NK-92 treated with Interleukin-12 subunit alpha and Interleukin-12 subunit beta, amount 100 ng/mL, for 24 hours (cell line): ENCODE measurements at places on chromosomes 2 and 18.
A peak's percentile ranks its signal among the peaks of the same experiment; 100 is the strongest.

GRCh38 chr2:72011370-72011689 is 136.3 kb downstream of the CYP26B1 start:
- no peak for DNase-seq

DNA sequence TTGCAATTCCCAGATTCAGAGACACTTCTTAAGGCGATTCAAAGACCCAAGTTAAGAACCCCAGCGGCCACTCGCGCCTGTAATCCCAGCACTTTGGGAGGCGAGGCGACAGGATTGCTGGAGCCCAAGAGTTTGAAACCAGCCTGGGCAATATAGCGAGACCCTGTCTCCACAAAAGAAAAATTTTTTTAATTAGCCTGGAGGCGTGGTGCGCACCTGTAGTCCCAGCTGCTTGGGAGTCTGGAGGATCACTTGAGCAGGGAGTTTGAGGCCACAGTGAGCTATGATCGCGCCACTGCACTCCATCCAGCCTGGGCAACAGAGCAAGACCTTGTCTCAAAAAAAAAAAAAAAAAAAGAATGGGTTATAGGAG is 585 bp upstream of the ANAPC1 start:
- DNase-seq, result peak; percentile 34

- DNase-seq, result no peak
Observed at GRCh38 chr2:21710496-21710895, 586.7 kb downstream of the TDRD15 start.

DNA sequence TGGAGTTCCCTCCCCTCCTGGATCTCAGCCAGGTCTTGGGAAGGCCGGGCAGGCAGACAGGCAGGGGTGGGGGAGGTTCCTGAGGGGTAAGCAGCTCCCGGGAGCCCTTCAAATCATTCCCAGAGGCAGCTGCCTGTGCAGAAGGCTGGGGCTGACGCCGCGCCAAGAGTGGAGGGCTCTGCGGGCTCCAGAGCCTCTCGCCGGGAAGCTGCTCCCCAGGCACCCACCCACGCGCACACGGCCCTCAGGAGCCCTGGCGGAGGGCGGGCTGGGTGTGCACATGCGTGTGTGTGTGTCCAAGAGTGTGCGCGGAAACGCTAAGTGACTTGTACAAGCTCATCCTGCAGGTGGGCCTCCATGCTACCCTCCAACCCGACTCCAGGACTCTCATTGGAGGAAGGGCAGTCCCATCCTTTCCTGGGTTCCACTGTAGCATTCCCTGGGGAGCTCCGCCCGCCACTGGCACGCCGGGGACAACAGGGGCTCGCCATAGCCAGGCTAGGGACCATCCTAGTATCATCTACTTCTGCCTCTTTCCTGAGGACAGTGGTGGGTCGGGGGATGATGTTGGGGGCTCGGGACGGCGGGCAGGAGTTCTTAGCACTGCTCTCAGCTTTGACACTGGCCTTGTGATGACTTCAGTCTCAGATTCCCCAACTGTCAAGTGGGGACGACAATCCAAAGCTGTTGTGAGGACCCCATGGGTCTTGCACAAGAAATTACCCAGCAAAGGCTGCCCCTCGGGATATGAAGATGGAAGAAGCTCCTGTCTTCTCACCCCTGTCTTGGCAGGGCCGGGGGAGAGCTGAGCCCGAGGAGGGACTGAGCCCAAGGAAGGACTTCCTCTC is 50.3 kb downstream of the INHBB start:
- DNase-seq, result no peak

GRCh38 chr2:109374548-109375130 is 239.1 kb downstream of the SEPTIN10 start:
- no peak for DNase-seq

GRCh38 chr2:10432311-10433181 is 15.6 kb downstream of the ODC1 start:
- no peak for DNase-seq

DNA sequence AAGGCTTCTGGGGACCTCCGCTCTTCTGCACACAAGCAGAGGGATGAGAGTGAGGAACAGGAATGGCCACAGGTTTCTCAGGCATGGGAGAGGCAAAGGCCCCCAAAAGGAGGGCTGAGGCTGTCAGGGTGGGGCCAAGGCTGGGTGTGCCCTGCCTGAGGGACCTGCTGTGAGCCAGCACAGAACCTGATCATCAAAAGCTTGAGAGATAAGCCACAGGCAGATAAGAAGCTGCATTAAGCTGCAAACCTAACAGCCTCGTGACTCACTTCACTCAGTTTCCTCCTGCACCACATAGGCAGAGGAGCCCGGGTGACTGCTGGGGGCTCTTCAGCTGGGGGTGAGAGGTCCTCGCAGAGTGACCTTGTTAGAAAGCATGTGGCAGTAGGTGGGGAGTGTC is 64.5 kb upstream of the LAPTM4A start:
- DNase-seq, result no peak

DNA sequence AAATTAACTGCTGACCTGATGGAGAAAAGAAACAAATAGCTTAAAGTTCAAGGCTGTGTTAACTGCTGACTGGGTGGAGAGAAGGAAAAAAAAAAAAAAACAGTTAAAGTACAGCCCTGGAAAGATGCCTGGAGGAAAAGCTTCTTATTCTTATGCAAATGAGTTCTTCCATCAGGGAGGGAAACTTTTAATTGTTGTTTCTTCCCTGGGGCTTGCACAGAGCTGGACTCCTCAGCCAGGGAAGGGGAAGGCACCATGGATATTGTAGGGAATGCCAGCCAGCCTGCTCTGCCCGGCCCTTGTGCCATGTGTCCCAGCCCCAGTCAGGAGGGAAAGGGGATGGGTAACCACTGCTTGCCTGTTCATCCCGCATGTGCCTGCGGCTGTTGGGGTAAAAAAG is 833.1 kb upstream of the CRIM1 start:
- no peak for DNase-seq

GRCh38 chr18:75923169-75923568 is 495.7 kb upstream of the SMIM21 start:
- DNase-seq, result no peak

DNA sequence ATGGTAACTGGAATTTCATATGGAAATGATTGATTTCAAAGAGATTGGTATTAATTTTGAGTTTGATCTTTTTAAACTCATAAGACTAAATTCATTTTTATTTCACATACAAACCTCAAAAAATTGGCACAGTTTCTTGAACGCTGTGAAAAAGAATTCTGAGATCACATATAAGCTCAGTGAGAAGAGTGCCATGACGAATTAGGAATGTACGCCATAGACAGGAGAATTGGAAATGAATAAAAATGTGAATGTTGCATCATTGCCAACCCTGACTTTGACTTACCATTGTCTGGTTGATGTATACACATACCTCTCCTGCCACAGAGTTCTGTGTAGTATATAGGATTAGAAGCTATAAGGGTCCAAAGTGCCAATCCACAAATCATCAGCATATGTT is 290.4 kb upstream of the ZC3H15 start:
- DNase-seq, result no peak

- no peak for DNase-seq
Observed at GRCh38 chr2:81648370-81648769, 1343.8 kb upstream of the LRRTM1 start.

DNA sequence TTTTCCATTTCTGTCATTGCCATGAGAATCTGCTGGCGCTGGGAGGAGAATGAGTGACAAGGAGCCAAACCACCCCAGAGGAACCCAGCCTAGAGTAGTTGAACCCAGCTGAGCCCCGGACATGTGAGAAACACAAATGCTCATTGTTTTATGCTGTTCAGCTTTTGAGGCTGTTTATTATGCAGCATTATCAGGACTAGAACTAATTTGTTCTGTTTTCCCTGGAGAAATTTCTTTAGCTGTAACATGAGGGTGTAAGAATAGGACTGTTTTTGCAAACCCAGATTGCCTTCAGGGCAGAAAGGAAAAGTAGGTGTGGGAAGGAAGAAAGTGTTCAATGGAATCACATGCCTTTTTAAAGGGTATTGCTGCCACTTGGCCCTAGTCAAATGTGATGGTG is 28.5 kb upstream of the DOCK10 start:
- DNase-seq, result no peak

DNA sequence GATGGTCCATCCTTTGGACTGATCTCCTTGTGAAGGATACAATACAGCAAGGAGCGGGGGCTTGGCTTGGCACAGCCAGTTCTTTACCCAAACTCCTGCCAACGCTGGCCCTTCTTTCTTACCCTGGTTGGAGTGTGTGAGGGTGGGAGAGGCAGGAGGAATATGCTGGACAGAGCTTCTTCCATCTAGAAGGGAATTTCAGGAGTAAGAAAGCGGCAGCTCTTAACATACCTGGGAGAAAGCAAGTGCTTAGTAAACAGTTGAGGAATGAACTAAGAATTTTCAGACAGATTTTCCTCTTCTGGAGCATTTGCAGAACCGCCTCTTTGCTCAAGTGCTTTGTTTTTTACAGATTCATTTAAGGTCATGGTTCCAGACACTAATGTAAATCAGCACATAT is 72.8 kb downstream of the NEDD4L start:
- DNase-seq, result no peak

DNA sequence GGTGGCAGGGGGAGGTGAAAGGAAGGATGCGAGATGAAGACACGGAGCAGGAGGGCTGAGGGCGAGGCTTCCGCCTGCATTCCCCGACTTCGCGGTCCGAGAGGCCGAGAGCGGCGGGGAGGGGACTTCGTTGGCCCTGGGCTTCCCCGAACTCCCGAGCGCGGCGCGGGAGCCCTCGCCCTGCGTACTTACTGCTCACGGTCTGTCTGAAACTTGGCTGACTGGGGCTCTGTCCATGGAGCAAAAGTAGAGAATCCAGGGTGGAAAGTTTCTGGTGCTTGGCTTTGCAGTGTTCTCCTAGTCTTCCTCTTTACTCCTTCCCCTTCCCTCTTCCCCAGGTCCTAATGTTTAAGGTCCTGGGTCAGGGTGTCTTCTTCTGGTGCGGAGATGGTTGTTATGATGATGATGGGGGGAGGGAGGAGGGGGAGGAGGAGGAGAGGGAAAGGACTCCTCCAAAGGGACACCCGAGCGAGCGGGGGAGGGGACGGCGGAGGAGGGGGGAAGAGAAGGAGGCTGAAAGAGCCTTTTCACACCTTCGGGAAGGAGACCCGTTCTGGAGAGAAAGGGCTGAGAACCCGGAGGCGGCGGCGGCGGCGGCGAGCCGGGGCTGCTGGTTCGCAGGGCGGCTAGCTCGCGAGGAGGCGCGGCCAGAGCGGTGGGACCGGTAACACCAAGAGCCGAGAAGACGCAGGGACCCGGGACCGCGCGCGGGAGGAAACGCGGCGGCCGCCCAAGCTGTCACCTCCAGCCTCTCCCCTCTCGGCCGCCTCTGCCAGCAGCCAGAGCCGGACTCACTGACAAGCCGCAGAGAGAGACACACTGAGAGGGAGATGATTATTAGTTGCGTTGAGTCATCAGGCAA is at the start of gene SATB2:
SATB2 (minus strand) TSS at position 793 of the 862 bp plus-strand sequence. CDS start 1,902 bp downstream, outside the sequence.
- DNase-seq, result no peak

DNA sequence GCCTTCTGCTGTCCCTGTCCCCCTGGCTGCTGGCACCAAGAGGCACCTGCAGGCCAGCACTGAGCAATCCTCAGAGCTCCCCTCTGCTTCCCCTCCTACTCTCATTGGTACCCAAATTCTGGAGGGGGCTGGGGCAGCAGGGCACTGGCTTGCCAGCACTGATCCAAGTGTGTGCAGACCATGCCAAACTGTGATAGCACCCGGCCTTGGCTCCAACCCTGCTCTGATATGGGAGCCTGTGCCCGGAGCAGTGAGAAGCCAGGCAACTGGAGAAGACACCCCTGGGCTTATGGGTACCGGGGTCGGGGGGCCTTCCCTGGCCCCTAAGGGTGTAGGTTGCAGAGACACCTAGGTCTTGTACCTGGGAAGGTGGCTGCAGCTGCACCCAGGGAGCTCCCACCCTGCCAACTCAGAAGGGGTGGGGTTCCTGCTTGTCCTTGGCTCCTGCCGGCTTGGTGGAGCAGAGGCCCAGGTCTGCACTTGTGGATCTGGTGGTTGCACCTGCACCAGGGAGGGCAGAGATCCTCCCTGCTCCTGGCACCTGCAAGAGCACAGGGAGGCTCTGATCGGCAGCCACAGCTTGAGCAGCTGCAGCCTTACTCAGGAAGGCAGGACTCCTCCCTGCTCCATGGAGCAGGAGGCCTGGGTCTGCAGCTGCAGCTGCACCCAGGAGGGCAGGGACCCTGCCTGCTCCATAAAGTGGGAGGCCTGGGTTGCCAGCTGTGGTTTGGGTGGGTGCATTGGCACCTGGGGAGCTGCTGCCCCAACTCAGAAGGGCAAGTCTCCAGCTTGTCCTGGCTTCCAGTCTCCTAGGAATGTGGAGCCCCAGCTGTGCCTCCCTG is 96.3 kb downstream of the BCL2L11 start:
- DNase-seq, result no peak

GRCh38 chr2:72130659-72131360 is 16.9 kb downstream of the CYP26B1 start:
- DNase-seq, result no peak

GRCh38 chr2:16034151-16034974 is 94.0 kb downstream of the MYCN start:
- no peak for DNase-seq

GRCh38 chr2:189347540-189347939 is 93.7 kb upstream of the WDR75 start:
- no peak for DNase-seq

DNA sequence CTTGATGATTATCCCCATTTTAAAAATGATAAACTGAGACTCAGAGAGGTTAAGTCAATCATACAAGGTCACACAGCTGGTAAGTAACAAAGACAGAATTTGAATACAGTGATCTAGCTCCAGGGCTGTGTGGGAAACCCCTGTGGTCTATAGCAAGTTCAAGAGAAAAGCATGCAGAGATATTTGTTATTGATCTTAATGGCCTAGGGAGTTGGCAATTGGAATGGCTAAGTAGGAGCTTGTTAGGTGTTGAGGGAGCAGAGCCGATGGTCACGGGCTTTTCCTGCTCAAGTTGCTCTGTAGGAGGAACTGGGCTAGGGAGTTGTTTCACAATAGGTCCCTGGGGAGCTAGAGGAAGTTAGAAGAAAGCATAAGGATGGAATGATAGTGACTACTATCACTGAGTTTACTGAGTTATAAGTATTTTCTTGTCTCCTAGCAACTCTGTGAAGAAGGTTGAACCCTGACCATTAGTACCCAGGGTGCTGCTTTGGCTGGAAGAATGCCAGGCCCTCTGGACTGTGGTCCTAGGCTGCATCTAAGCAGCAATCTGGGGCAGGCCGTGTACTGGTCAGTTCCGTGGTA is 30.0 kb downstream of the RNF125 start:
- no peak for DNase-seq

DNA sequence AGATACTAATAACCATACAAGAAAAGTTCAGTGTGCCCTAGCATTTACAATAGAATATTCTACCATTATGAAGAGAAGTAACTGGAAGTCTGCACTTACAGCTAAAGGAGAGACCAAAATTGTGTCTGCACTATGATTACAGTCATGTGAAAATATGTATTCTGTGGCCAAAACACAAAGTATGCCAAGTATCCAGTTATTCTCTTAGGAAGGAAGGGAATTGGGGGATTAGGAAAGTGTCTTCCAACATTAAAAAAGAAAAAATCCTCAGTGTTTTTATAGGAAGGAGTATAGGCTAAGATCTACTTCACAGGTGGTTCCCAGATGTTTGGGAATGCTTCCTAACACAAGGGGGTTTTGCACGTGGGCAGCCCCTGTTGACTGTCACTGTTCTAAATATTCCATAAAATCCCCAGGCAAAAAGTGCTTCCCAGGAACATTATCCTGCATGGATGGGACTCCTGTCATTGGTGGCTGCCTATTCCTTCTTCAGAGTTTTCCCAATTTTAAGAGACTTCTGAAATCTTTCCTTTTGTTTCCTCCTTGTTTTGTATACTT is 180.2 kb upstream of the KLHL29 start:
- DNase-seq, result no peak
